ENCODE measurements at places on chromosomes 16 and 17.

DNA sequence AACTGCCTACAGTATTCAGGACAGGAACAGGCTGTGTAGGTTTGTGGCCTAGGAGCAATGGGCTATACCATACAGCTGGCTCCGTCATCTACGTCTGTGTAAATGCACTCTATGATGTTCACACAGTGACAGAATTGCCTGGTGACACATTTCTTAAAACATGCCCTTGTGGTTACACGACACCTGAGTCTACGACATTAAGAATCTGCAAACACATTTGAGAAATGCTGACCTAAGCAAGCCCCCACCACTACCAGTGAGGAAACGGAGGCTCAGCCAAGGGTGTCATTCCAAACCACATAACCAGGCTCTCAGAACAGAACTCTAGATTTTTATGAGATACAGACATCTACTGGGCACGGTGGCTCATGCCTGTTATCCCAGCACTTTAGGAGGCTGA, 23.5 kb downstream of the USP36 start:
- H3K27me3 ChIP-seq: no peaks in the 10 kb centered on the region
- peaks cover 63% of the 10 kb centered on the region for H3K4me1 ChIP-seq
- H3K36me3 ChIP-seq: peaks cover 14% of the 10 kb centered on the region
- DNase-seq: peak; percentile 91
- H3K27ac ChIP-seq: peak overlapping the region; percentile 90

GRCh38 chr17:75927286-75927922, 13.4 kb downstream of the FBF1 start:
- DNase-seq: no peak
- no peak overlapping the region for H3K27ac ChIP-seq
- no peaks in the 10 kb centered on the region for H3K27me3 ChIP-seq
- no peak overlapping the region for H3K4me3 ChIP-seq

DNA sequence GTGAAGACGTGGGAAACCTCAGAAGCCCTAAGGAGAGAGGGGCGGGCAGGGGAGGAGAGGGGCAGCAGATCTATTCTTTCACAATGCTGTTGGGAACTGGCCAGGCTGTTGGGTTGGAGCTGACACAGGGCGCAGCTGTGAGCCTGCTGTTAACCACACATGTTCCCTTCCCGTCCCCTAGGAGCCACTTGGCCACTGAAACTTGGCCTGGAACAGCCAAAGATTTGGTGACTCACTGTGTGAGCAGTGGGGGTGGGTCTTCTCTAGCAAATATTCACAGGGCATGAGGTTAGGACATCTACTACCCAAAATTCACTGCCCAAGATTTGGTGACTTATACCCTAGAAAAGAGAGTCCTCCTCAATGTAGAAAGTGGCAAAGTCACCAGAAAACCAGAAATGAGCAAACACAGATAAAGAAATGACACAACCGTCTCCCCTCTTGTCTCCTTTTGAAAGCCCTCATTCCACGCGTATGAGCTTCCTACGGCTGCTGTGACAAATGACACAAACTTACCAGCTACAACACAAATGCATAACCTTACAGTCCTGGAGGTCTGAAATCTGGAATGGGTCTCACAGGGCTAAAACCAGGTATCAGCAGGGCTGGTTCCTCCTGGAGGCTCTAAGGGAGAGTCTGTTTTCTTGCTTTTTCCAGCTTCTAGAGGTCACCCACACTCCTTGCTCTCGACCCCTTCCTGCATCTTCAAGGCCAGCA, 6.3 kb downstream of the TBC1D16 start:
- H3K4me3 ChIP-seq: no peak overlapping the region
- DNase-seq: no peak
- no peak overlapping the region for H3K27ac ChIP-seq
- peaks cover 8% of the 10 kb centered on the region for H3K27me3 ChIP-seq
- H3K4me1 ChIP-seq: no peaks in the 10 kb centered on the region

GRCh38 chr17:75983501-75984181, 4.6 kb downstream of the TEN1 start:
- no peak overlapping the region for H3K4me3 ChIP-seq
- DNase-seq: no peak
- H3K4me1 ChIP-seq: peaks cover 12% of the 10 kb centered on the region
- no peaks in the 10 kb centered on the region for H3K27me3 ChIP-seq
- H3K36me3 ChIP-seq: no peaks in the 10 kb centered on the region

DNA sequence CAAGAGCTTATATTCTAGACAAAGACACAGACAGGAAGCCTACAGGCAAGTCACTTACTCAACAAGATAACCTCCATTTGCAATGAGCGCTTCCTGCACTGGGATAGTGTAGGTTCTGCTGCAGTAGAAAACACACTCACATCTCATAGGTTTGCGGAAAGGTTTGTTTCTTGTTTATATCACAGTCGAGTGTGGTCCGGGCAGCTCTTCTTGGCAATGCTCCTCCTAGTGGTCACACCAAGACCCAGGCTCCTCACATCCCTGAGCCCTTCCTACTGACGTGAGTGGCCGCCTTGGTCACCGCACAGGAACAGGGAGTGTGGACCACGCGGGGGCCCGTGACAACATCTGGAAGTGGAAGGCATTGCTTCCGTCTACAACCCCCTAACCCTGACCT, 48.0 kb upstream of the RBFOX3 start:
- no peaks in the 10 kb centered on the region for H3K36me3 ChIP-seq
- no peak for DNase-seq
- H3K27me3 ChIP-seq: no peaks in the 10 kb centered on the region
- H3K4me1 ChIP-seq: no peaks in the 10 kb centered on the region

DNA sequence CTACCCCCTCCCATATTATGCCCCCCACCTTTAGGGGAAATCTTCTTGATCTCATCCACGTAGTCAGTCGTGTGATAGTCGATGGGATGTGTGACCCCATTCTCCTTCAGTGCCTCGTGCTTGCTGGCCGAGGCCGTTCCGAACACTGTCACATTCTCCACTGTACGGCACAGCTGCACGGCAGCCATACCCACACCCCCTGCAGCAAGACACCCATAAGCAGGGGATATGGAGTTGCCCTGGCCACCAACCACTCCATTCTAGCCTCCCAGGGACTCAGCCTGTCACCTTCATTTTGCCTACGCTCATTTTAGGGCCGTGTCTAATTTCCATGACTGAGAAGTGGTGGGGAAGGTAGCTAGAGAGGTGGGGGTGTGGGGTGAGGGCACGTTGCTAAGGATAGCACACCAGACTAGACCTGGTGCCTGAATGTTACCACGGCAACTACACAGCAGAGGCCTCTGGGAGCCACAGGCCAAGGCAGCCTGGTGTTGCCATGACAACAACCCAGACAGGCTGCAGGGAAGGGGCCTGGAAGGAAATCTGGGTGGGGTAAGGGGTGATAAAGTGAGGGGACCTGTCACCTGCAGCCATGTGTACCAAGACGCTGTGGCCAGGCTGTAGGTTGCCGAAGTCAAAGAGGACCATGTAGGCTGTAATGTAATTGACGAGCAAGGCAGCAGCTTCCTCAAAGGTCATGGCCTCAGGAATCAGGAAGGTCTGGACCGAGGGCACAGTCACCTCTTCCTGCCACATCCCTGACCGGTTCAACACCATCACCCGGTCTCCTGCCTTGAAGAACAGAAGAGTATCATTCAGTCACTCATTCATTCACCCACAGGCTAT, 4.0 kb downstream of the VAT1 start:
- H3K27me3 ChIP-seq: no peaks in the 10 kb centered on the region
- no peak for DNase-seq
- peak overlapping the region; percentile 49 for H3K27ac ChIP-seq
- H3K36me3 ChIP-seq: no peaks in the 10 kb centered on the region
- H3K4me1 ChIP-seq: peaks cover 42% of the 10 kb centered on the region
- no peak overlapping the region for H3K4me3 ChIP-seq

DNA sequence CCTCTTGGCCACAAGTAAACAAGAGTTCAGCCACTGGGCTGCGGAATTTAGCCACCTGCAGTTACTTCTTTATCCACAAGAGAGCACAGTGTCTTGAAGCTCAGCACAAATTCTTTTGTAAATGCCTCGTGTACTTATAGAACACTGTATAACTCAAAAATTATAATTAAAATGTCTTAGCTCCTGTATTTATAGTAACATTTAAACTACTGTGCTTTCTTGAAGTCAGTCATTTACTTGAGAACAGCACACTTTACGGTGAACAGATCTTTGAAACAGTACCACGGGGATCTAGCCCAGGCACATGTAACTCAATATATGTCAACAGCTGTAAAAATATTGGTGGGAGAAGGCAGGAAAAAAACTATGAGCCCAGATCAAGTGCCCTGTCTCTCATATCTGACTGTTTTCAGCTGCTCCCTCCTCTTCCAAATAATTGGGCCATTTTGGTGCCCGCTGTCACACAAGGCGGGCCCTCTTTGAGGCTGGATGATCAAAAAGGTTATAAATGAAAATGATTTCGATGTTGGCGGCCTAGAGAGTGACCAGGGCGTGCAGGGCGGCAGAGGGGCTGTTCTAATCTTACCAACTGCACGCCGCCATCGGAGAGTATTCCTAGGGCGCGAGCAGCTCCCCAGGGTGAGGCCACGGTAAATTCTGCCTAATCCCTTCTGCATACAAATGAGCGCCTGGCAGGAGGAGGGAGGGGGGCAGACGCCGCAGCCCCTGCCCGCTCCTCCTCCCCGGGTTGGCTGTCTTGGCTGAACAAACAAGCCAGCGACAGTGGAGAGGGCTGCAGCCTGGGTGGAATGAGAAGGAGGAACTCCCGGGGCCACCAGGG, 183.2 kb downstream of the C16orf78 start:
- no peak overlapping the region for H3K27ac ChIP-seq
- H3K36me3 ChIP-seq: no peaks in the 10 kb centered on the region
- no peak for DNase-seq
- no peaks in the 10 kb centered on the region for H3K27me3 ChIP-seq

- DNase-seq: no peak
- H3K4me1 ChIP-seq: no peaks in the 10 kb centered on the region
- H3K36me3 ChIP-seq: peaks cover 4% of the 10 kb centered on the region
- no peak overlapping the region for H3K4me3 ChIP-seq
- H3K27ac ChIP-seq: no peak overlapping the region
- H3K27me3 ChIP-seq: no peaks in the 10 kb centered on the region
Observed at GRCh38 chr17:35855965-35856364, 12.7 kb downstream of the HEATR9 start.

- DNase-seq: no peak
- H3K27ac ChIP-seq: no peak overlapping the region
- peaks cover 34% of the 10 kb centered on the region for H3K27me3 ChIP-seq
- H3K4me3 ChIP-seq: no peak overlapping the region
- H3K36me3 ChIP-seq: no peaks in the 10 kb centered on the region
Observed at GRCh38 chr17:19413761-19414160, 2.7 kb downstream of the RNF112 start.

DNA sequence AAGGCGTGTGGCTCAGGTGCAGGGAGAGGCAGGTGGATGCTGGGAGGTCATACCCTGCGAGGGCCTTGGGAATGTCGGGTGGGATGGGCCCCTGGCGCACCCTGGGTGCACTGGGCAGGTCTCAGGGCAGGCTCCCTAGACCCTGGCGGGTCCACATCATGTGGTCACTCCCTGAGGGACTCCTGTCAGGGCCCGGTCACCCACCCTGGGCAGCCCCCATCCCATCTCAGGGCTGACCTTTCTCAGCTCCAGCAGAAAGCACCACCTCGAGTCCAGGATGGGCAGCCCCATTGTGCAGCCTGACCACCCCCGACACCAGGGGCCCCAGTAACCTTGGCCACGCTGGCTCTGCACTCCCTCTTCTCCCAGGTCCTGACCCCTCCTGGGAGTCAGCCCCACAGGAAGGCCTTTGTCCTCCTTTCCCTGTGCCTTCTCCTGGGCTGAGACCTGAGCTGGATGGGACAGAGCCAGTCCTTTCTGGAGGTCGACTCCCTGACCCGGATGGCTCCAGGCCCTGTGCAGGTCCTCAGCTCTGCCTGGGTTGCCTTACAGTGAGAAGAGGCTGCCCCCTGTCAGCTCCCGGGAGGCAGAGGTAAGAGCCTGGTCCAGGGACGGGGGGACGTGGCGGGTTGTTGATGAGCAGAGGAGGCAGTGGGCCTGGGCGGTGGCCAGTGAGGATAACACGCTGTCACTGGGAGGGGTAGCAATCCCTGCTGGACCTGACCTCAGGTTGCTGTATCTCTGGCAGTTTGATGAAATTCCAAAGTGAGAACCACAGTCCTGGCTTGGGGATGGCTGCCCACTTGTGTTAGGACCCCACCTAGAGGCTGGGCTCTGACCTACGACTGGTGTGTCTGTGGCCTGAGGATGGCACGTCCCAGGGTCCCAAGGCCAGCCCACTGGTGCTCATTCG, 77.9 kb downstream of the GOSR1 start:
- no peaks in the 10 kb centered on the region for H3K36me3 ChIP-seq
- H3K4me3 ChIP-seq: no peak overlapping the region
- no peak for DNase-seq
- H3K4me1 ChIP-seq: peaks cover 4% of the 10 kb centered on the region
- peaks cover 4% of the 10 kb centered on the region for H3K27me3 ChIP-seq

GRCh38 chr16:22857296-22858025, 43.5 kb downstream of the HS3ST2 start:
- H3K4me1 ChIP-seq: no peaks in the 10 kb centered on the region
- H3K4me3 ChIP-seq: no peak overlapping the region
- no peaks in the 10 kb centered on the region for H3K36me3 ChIP-seq
- H3K27me3 ChIP-seq: no peaks in the 10 kb centered on the region

All from T-cell (primary cell).